Stimulated activated CD8-positive, alpha-beta memory T cell treated with anti-CD3 and anti-CD28 coated beads, Interleukin-15, amount 100 ng/mL, for 24 hours (primary cell): ENCODE measurements at places on chromosomes 4 and X.

GRCh38 chr4:53185869-53186585 lies 179.8 kb downstream of the SCFD2 start:
- DNase-seq: no peak

DNA sequence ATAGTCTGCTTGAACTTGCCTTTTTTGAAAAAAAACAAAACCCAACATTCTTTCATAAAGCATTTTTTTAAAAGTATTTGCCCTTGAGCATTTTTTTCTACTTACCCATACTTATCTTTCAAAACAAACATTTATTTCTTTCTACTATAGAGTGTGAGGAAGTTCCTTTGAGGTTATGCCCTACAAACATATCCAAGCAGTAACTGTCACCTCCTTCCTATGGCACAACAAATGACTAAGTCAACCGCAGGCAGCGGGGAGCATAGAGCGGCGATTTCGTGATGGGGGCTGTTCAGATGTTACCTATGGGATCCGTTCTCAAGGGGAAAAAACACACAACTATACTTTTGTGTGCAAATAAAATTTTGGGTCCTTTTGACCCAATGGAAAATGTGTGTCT lies 19.4 kb downstream of the SPRY1 start:
- DNase-seq: no peak

DNA sequence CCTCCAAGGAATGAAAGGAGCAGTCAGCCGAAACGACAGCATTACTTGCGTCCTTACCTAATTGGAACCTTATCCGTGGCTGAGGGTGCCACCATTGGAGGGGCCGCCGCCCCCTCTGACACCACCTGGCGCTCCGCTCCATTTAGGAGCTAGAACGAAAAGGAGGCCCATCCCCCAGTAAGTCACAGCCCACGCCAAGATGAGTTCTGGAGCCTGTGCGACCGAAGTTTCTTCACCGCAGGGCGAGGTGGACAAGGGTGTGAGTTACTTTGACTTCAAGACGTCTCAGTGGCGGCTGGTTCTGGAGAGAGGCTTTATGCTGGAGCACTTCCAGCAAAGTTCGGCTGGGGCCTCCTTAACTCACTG lies 729 bp upstream of the IRF2 start:
- DNase-seq: peak; percentile 34

- DNase-seq: no peak
These were observed 227.3 kb upstream of the TENM3 start for GRCh38 chr4:182015893-182016292.

GRCh38 chr4:6910340-6910959 lies 824 bp downstream of the TBC1D14 start:
- no peak for DNase-seq

GRCh38 chr4:47471591-47471990 lies 8.1 kb upstream of the COMMD8 start:
- DNase-seq: no peak

- DNase-seq: no peak
These were observed 201.4 kb downstream of the CCSER1 start for GRCh38 chr4:90328558-90328957.

DNA sequence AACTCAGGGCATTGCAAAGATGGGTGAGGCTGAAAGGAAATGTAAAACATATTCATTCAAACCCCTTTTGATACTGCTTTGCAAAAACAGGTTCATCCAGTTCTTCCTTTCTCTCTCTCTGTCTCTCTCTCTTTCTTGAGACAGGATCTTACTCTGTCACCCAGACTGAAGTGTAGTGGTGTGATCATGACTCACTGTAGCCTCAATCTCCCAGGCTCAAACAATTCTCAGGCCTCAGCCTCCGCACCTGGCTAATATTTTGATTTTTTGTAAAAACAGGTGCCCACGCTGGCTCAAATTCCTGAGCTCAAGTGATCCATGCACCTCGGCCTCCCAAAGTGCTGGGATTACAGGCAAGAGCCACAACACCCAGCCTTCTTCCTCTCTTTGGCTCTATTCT lies 15.6 kb upstream of the DCHS2 start:
- no peak for DNase-seq

DNA sequence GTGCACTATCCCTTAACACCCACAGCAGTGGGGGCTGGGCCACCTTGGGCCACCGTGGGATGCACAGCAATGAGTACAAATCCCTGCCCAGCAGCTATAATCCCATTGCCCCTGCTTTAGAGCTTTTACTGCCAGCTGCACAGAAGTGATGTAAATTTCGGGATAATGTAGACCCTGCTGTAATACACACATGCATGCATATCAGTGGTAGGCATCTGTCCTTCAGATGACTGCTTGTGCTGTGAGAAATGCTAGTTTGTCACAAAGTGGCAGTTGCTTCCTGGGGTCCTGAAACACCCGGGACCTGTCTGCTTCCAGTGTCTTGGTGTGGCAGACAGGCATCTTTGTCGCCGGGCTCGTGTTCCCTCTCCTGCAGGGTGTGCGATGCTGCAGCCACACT lies 14.1 kb downstream of the NSG1 start:
- DNase-seq: no peak

DNA sequence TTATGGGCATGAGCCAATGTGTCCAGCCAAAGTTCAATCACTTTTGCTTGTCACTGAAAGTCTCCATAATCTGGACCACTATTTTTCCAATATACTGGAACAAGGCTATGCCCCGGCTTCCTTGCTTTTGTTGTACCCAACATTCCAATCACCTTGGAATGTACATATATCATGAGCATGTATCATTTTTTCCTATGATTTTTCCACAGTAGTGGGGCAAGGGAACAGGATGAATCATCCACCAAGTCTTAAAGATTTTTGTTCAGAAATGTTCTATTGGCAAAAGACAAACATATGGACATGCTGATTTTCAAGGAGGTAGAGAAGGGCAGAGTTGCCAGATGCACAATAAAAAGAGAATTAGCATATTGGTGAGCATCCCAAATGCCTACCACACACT lies 548.1 kb upstream of the INTU start:
- no peak for DNase-seq

DNA sequence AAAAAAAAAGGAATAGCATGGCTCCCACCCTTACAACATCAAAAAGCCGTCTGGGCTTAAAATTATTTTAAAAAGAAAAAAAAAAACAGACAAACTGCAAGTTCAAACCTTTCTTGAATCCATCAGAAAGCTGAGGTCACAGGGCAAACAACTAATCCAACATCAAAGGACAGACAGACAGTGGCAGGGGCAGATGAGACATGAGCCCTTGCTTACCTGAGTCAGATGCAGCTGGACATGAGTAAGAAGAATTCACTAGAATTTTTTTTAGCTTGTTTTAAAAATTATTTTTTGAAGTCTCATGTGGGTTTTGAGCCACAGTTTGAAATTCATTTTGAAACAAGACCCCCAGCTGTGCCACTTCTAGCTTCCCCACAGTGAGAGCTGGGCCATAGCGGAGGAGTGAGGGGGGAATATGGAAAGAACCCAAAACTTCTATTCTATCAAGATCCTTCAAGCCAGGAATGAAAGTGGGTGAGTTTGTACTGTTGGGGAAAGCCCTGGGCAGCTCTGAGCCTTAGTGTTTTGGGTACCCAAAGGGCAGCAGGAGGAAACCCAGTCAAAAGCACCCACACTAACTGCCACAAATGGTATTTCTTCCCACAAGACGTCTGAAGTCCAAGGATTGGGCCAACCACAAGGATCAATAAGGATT lies 111.4 kb downstream of the ATXN3L start:
- no peak for DNase-seq

- DNase-seq: no peak
These were observed 38.9 kb downstream of the RASGEF1B start for GRCh38 chr4:81432825-81433224.

DNA sequence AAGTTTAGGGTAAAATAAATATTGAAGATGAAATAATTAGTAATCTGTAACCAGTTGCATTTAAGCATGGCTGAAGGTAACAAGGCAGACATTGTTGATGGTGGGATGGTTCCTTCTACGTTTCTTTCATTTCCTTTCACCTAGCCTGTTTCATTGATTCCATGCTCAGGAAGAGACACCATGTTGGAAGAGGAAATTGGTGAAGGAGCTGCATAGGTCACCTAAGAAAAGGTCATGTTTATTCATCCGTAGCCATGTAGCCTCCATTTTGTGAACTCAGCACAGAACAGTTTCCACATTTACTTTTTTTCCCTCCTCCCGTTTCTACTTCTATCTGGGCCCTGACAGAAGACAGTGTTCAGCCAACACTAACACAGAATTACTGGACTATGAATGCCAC lies 3.8 kb downstream of the ADH1B start:
- DNase-seq: no peak

- no peak for DNase-seq
These were observed 448.4 kb downstream of the RAPGEF2 start for GRCh38 chr4:159551281-159551680.

DNA sequence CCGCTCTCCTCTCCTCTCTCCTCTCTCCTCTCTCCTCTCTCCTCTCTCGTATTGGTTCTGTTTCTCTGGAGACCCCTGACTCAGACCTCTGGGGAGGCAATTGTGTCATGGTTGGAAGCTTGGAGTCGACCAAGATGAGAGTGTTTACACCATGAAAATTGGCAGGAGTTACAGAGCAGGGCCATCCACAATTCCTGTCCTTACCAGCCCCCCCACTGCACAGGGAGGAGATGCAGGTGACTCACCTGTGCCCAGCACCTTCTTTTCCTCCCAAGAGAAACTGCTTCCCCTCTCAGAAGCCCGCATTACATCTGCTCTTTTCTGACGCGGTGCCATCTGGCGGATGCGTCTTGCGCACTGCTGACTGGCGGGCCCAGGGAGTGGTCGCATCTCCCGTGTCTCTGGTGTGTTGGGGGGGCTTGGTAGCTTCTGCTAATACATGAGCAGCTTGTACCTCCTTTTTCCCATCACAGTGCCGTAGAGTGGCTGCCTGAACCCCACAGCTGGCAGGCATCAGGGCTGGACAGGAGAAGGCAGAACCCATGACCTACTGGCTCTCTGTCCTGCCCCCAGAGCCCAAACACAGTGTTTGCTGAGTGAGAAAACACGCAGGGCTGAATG lies 31.4 kb upstream of the GPR78 start:
- DNase-seq: no peak

- no peak for DNase-seq
These were observed 34.0 kb downstream of the LHFPL1 start for GRCh38 chrX:112645774-112646173.

GRCh38 chrX:24168807-24169206 lies 19.3 kb downstream of the ZFX start:
- DNase-seq: no peak

- no peak for DNase-seq
These were observed 215.8 kb upstream of the LEF1 start for GRCh38 chr4:108384544-108384943.

- no peak for DNase-seq
These were observed 97.1 kb upstream of the ATOH1 start for GRCh38 chr4:93731456-93731855.

DNA sequence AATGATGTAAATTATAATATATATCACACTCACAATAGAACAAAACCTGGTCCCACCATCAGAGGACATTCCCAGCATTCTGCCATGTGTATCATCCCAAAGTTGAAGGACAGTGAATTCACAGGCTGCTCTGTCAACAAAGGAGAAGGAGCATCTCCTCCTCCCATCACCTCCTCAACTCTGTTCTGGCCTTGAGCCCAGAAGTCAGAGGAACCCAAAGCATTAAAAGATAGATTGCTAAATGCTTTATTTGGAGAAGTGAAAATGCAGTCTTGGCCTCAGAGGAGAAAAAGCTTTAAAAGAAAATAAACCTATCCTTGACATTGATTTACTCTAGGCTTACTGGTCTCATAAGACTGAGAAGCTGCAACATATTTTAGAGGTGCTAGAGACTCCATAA lies 268.8 kb upstream of the RASGEF1B start:
- DNase-seq: no peak

- no peak for DNase-seq
These were observed 3.5 kb downstream of the GPR34 start for GRCh38 chrX:41692162-41692749.

- no peak for DNase-seq
These were observed 51.2 kb downstream of the TBC1D14 start for GRCh38 chr4:6960628-6961412.

- no peak for DNase-seq
These were observed 581.1 kb downstream of the INPP4B start for GRCh38 chr4:142264961-142265360.

DNA sequence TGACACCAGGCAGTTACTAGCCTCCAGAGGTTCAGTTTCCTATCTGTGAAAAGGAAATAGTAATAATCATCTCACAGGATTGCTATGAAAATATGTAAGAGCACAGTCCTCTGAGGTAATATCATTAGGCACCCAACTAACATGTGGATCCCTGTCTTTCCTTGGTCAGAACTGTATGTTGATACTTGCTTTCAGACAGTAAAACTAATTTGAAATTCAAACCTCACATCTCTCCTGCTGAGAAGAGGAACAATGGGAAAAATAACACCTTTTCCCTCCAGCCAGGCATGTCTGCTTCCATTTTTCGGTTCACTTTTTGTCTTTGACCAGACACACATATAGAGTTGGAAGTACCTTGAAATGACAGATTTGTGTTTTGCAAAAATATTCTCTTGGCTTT lies 262.7 kb downstream of the IL15 start:
- DNase-seq: no peak

GRCh38 chr4:115154826-115155225 lies 41.4 kb upstream of the NDST4 start:
- DNase-seq: no peak

DNA sequence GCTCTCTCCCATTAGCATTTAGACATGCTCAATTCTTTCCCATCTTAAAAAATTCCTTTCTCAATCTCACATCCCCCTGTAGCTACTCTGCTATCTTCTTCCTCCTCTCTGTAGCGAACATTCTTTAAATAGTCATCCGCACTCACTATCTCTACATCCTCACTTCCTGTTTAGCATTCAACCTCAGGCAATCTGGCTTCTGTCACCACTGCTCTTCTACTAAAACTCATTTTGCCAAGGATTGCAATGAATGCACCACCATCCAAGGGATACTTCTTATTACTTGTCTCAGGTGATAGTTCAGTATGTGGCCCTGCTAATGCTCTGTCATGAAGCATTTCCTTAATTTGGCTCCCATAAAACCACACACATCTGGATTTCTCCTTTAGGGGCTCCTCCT lies 10.9 kb upstream of the TET2 start:
- DNase-seq: no peak

GRCh38 chr4:84481860-84482245 lies 17.2 kb downstream of the NKX6-1 start:
- no peak for DNase-seq

DNA sequence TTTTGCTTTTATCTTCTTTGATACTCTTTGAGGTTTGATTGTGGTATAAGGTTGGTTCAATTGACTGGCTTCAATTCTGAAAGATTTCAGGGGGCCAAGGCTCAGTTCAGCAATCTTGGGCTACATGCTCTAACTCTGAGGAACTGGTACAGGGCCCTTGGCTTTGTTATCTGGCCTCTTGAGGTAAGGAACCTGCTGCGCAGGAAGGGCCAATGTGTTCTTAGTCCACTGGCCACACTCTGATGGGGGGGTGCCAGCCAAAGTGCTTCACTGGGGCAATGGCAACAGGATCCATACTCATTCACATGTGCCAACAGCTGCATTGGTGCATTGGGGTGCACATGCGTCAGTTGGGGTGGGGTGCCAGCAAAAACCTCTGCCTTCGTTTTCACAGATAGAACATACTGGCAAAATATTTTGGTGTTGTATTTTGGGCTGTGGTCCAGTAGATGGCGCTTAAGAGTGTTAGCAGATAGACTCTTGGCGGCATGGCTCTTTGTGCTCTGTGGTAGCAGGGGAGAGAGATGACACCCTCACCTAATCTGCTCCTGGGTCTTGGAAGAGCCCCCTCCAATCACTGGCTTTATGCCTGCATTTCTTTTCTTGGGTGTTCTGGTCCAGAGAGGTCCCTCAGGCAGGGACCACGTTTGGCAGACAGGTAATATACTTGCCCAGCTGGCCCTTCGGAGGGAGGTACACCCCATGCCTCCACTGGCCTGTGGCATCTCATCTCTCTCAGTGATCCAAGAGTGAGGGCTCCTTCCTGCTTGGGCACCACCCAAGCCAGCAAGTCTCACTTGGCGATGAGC lies 42.9 kb downstream of the NDST3 start:
- DNase-seq: no peak
